ENCODE measurements at places on chromosomes 3 and 15. TPM values are rescaled to one million over a fixed set of nuclear protein-coding genes. Genes with fewer than 3 reads are reported as not detected.

- no peak for DNase-seq
Observed at GRCh38 chr15:85750319-85751290, 44.1 kb downstream of the KLHL25 start.

GRCh38 chr3:108130701-108131474 is 40.1 kb upstream of the CD47 start:
- no peak for DNase-seq

GRCh38 chr15:40768521-40769273 is 1.1 kb upstream of the C15orf62 start:
- no peak for DNase-seq

GRCh38 chr3:13348661-13349396 is 71.3 kb downstream of the NUP210 start:
- DNase-seq, result no peak

The TLR9 gene
- total RNA-seq, result 2.4 TPM

All from naive thymus-derived CD8-positive, alpha-beta T cell (primary cell).